GM12864 (cell line): ENCODE measurements at places on chromosomes 4 and X.

DNA sequence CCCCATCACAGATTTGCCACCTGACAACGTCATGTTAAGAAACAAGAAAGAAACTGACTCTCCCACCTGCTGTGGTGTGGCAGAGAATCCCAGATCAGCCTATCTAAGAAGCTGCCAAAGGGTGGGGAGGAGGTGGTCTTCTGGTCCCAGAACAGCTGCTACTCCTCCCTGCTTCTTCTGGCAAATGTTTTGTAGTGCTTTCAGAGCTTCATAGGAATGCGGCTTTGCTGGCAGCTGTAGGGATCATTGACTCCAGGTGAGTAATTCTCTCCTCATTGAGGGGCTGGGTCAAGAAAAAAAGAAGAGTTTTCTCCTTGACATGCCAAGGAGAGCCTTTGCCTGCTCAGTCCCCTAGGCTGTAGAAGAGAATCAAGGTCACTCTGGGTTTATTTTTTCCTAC, 23.3 kb downstream of the NRK start:
- DNase-seq, result no peak

DNA sequence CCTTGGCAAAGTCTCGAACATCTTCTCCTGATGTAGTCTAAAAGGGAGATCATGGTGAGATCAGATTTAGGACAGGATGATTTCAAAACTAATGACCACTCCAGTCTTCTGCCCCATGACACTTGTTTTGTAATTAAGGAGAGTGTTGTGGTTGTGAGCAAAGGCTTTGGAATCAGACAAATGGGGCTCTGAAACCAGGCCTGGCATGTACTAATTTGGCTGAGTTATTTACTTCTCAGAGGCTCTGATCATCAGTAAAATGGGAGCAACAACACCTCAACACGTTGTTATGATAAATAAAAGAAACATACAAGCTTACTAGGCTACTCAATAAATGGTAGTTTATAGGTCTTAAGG, 106.9 kb upstream of the FTHL17 start:
- no peak for DNase-seq

GRCh38 chr4:176230836-176231235, 35.5 kb upstream of the SPATA4 start:
- DNase-seq, result no peak

- DNase-seq, result no peak
These were observed 1451.0 kb upstream of the IGFBP7 start for GRCh38 chr4:58561170-58561569.

GRCh38 chr4:126856906-126857305, 775.9 kb upstream of the INTU start:
- no peak for DNase-seq

- DNase-seq, result no peak
These were observed 435.2 kb downstream of the IDS start for GRCh38 chrX:149069899-149070298.

DNA sequence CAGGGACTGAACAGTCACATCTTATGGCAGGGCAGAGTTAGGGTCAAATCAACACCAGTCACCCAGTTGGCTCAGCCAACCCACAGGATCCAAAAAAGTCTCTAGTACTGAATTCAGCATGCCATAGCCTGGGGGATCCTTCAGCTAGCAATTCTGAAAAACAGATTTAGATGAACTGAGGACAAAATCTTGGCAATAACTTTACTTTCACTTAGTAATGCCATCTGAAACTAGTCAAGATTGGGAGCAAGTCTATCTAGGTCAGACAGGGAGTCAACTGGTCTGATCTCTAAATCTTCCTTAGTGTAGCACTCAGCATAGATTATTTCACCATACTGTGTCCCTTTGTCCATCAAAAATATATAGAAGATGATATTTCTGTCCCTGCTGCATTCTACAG, 76.0 kb downstream of the HHIP start:
- DNase-seq, result no peak

GRCh38 chr4:176805155-176805554, 12.4 kb upstream of the VEGFC start:
- no peak for DNase-seq
